Nephron progenitor cell (in vitro differentiated cells): ENCODE measurements at places on chromosomes 4 and X.

DNA sequence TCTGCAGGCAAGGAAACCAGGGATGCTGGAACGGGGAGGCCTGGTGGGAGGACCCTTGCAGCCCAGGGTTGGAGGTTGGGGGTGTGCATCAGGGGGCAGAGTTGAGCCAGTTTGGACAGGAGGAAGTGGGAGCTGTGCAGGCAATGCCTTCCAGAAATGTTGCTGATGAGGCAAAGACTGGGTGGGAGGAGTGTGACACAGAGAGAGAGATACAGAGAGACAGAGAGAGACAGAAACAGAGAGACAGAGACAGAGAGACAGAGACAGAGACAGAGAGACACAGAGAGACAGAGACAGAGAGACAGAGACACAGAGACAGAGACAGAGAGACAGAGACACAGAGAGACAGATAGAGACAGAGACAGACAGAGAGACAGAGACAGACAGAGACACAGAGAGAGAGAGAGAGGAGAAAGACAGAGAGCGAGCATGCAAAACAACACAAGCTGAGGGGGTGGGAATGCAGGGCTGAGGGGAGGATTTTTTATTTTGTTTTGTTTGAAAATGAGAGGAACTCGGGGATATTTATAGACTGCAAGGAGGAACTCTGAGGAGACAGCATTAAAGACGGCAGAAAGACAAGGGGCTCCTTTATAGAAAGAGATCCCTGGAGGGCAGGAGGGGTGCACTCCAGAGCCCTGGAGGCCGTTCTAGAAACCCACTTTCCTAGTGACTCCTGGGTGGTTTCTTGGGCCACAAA lies 1.9 kb upstream of the HAUS3 start:
- DNase-seq = peak; percentile 61

- no peak for DNase-seq
These were observed 123.5 kb downstream of the DCHS2 start for GRCh38 chr4:154368060-154368459.

DNA sequence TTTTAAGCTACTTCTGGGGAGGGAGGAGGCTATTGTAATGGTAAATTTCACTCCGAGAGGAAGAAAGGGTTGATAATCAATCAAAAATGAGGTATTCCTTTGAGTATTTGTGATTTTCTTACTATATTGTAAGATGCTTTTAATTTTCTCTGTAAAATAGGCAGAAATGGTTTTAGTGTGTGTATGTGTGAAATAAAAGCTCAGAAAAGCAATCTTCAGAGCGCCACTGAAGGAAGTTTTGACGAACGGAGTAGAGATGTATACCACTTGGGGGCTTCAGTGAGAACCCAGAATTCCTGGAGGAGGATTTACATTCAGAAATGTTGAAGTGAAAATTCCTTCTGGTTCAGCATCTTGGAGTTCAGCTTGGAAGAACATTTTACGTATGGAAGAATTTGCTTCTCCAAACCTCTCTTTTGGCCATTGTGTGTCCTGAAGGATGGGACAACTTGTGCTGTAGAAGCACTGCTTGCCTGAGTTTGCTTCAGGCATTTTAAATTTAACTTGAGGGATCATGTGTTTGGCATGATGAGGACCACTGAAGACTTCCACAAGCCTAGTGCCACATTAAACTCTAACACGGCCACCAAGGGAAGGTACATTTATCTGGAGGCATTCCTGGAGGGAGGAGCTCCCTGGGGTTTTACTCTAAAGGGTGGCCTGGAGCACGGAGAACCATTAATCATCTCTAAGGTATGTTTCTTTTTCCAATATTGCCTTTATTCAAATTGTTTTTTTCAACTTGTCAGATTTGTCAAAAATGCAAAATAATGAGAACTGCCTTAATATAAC lies 695 bp downstream of the SHROOM3 start:
- DNase-seq = no peak

DNA sequence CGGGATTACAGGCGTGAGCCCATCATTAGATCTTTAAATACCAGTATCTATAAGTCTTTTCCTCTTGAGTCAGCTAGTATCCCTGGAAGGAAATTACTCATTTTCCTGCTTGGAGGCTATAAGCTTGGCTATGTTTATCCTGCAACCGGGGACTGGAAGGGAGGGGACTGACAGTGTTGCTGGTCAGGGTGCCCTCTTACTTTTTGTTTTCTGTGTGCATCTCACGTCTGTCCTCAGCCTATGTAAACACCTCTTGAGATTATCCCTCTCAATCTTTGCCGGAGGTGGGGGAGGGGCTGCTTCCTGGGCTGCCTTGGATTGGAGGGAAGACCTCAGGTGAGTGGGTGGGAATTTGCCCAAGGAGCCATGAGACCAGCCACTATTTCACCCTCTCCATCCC lies 37.0 kb downstream of the HTT start:
- DNase-seq = no peak

GRCh38 chrX:48573690-48574269 lies 504 bp upstream of the RBM3 start:
- no peak for DNase-seq

- DNase-seq = no peak
These were observed 146.8 kb downstream of the KLHL4 start for GRCh38 chrX:87664381-87664780.

DNA sequence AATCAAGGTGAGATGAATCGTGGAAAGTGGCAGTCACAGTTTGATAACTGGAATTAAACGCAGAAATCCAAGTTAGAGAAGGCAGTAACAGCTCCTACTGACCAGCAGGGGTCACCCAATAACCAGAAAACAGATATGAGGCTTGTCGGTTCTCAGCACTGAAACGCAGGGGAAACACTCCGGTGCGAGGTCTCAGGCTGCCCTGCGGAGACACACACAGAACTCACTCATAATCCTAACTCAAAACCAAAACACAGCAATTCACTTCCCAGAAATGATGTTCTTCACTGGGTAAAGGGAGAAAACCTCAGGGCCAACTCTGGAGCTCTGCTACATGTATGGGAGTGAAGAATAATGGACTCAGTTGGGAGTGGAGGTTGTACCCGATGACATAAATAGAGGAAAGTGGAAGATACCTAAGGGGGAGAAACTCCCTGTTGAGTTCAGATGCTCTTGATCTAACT lies 384.4 kb downstream of the RAPGEF2 start:
- peak; percentile 62 for DNase-seq

GRCh38 chr4:55912249-55912648 lies 36.5 kb upstream of the CEP135 start:
- no peak for DNase-seq

DNA sequence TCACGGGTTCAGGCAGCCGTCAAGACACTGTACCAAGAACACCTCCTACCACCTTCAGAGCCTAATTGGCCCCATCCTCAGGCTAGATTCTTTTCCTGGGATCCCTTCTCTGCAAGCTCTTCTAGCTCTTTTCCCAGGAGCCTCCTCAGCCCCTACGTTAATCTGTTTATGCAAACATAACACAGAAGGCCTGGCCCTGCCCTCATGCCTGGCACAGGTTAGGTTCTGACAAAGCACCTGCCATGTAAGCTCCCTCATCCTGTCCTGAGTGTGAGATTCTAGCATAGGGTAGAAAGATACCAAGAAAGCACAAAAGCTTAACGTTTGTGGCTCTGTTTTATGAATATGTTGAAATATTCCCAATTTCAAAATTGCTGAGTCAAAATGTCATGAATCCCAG lies 93.6 kb downstream of the IRF2 start:
- DNase-seq = no peak

DNA sequence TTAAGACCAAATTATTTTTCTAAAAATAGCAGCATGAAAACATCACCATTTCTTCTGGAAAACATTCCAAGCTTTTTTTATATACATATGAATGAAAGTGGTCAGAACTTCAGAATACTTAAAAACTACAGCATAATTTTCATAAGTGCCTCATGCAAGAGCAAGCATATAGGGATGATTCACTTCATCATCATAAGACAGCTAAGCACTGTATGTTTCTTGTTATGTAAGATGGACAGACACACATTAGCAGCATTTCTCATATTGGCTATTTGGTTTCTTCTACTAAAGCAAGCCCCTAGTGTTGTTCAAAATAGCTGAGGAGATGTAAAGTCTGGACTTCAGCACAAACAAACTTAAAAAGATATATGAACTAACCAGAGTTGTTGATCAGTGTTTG lies 213.1 kb upstream of the NOCT start:
- no peak for DNase-seq

GRCh38 chr4:3284734-3285557 lies 7.9 kb upstream of the RGS12 start:
- no peak for DNase-seq

- no peak for DNase-seq
These were observed 5.9 kb downstream of the ARHGEF38 start for GRCh38 chr4:105558277-105558676.

DNA sequence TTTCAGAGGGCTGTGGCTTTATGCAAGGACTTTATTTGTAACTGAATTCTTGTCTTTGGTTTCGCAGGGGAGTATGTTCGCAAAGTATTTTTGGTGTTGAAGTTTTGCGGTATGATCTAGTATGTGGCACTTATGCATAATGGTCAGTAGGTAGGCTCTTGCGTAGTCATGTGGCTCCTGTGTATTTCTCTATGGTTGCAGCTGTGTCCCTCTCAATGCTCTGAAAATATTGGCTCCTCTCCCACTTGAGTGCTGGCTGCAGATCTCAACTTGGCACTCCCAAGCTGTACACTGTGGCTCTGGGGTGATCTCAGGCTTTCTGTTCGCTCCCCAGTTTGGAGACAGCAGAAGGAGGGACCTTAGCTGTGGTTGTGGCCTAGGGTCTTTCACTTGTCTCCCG lies 24.8 kb downstream of the ARMCX5 start:
- DNase-seq = no peak

- DNase-seq = no peak
These were observed 102.6 kb downstream of the IL1RAPL2 start for GRCh38 chrX:104668550-104668949.

DNA sequence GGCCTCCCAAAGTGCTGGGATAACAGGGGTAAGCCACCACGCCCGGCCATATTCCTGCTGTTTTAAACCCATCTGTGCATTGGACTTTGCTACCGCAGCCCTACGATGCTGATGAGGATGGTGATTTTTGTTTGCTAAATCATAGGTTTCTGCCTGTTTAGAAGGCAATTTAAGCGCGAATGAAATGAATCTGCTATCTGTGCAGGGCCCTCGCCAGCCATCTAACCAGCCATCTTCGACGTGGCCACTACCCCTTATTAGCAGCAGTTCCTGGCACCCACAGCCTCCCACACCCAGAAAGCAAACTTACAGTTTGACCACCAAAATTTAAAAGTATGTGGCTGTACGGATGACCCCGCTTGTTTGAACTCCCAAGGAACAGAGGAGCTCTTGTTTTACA lies 178.5 kb downstream of the SHOX start:
- no peak for DNase-seq

- no peak for DNase-seq
These were observed 111.2 kb upstream of the GALNT7 start for GRCh38 chr4:173057442-173057841.

GRCh38 chr4:122764821-122765215 lies 32.3 kb downstream of the BBS12 start:
- DNase-seq = no peak

DNA sequence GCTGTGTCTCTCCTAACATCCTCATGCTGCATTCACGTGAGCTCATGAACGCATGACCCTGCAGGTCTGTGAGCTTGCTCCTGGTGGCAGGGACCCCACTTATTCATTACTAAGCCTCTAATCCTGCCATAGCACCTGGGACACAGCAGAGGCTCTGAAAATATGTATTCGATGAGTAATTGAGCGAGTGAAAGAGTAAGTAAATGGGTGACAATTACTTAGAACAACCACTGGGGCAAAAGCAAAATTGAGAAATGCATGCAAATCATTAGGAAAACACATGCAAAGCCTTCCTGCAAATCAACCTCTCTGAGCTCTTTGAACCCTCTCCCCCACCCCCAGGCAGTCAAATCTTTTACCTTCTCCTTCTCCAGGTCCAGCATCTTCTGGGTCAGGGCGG lies 23.6 kb upstream of the C4orf50 start:
- DNase-seq = no peak

DNA sequence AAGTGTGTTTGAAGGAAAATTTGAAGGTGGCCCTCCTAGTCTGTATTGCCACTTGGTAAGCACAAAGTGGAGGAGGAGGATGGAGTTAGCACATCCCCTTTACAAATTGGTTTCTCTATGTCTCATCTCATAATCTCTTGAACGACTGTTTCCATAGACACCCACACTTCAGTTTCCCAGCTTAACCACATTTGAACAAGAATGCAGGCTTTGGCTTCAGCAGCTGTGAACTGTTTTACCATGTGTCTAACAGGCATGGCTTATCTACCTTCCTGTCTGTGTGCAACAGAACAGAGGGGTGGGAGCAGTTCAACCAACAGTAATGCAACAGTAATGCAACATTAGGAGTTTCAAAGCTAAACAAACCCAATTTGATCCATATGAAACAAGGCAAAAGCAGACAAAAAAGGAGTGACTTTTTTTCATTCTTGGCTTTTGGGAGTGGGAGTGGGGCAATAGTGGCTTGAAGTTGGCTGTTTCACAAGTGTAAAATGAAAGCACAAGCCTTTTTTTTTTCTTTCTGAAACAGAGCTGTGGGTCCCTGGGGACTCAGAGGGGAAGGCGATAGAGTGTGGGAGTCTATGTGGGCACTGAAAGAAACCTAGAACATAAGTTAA lies 108.0 kb downstream of the ITM2A start:
- DNase-seq = no peak

GRCh38 chrX:82384401-82384800 lies 1123.7 kb upstream of the POU3F4 start:
- no peak for DNase-seq

GRCh38 chr4:97762115-97762512 lies 381.2 kb downstream of the STPG2 start:
- no peak for DNase-seq

GRCh38 chrX:119690921-119691716 lies 1.8 kb downstream of the SEPTIN6 start:
- DNase-seq = peak; percentile 20

DNA sequence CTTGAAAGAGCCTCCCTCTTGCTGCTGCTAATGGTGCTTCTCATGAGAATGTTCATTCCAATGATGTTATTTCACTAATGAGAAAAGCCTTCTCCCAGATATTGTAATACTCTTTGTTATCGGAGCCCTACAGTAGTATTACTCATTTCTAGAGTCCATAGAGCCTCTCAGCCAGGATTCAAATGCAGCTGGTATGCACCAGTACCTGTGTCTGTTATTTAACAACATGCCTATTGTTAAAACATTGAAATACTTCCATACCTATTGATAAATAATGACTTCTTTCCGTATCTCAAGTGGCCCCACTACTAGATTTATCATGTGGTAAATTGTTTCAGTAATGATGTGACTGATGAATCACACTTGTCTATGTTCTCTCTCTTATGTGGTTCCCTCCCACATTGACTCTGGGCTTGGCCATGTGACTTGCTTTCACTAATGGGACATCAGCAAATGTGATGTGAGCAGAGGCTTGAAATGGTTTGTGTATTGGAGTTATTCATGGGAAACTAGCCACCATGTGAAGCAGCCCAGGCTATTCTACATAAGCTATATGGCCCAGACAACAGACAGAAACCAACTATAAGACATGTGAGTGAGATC lies 207.6 kb downstream of the THOC2 start:
- no peak for DNase-seq

DNA sequence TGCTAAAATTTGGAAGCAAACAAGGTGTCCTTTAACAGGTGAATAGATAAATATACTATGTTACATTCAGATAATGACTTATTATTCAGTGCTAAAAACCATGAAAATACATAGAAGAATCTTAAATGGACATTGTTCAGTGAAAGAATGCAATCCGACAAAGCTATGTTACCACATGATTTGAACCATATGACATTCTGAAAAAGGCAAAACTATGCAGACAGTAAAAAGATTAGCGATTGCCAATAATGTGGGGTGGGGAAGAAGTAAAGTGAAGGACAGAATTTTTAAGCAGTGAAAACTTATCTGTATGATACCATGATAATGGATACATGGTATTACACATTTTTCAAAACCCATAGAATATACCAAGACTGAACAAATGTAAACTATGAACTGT lies 926.9 kb downstream of the FAT4 start:
- DNase-seq = no peak
